Activated CD4-positive, alpha-beta T cell treated with anti-CD3 and anti-CD28 coated beads, Interleukin-2, amount 50 U/mL, for 16 hours (primary cell): ENCODE measurements at places on chromosomes 3 and 15.
A peak's percentile ranks its signal among the peaks of the same experiment; 100 is the strongest.

DNA sequence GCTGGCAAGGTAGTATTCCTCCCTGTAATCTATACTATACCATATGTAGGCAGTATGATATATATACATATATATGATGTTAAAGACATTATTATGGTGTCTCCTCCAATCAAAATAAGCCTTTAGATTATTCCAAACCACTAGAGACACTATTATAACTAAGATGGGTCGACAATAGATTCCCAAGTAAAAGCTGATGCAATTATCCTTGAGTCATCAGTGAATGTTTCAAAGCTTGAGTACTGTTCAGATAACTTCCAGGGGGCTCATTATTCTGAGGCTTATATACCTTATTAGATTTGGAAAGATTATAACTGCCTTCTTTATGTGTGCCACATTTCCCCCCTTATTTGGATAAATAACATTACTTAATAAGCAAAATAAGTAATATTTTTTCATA lies 11.9 kb upstream of the C3orf38 start:
- no peak for DNase-seq

DNA sequence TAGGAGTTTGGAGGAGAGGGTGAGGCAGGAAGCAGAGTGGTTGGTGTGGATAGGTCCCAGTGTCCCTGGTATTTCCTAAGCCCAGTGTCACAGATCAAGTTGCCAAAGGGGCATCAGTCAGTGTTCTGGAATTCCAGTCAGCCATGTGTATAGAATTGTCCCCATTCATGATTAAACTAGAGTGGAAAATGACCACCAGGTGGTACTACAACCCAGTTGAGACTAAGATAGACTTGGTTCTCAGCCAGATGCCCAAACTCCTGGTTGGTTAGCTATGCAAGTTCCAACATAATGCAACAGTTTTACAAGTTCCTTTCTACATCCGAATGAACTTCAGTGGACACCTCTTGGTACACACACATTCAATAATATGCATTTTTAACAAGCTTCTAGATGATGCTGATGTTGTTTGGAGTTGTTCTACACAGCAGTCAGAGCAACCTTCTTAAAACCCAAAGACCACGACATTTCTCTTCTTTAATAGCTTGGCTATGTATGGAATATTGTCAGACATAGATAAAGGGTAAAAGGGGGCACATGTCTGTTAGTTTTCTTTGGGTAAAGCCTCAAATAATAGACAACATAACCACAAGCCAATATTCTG lies 8.4 kb upstream of the ATR start:
- peak; percentile 44 for DNase-seq

- no peak for DNase-seq
These were observed 11.4 kb downstream of the FAM174B start for GRCh38 chr15:92643849-92644815.

DNA sequence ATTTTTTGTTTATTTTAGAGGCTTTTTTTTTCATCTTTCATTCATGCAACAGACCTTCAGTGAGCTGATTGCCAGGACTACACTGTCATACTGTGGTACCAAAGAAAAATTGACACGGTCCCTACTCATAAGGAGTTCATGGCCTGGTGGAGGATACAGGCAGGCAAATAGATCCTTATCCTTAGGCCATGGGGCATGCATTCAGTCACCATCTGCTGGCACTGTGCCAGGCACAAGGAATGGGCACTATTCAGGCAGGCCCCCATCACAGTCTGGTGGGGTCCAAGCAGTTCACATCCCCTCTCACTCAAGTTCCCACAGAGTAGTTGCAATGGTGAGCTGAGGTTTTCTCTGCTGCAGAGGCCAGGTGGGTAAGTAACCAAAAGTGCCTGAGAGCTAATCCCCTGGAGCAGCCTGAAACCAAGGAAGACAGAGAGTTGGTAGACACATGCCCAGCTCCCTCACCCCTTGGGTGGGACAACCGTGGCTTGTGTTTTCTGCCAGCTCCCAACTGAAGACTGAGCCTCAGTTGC lies 17.3 kb downstream of the CISH start:
- DNase-seq: no peak

DNA sequence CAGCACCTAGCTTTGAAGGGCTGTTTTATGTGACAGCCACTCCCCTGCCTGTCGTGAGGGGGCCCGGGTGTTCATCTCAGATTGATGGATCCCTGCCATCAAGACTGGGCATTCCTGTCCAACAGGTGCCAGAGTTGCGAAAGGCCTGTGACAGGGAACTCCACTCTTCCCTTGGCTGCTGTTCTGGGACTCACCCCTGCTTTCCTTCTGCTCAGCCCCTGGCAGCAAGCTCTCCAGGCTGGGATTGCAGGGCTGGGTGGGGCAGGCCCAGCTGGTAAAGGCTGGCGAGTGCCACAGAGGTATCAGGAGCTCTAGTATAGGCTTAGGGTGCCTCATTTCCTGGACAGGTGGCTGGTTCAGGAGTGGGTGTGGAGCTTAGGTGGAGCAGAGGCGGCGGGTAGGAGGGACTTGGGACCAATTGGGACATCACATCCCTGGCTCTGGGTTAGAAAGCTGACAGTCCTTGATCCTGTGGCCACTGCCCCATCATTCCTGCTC lies at the start of gene PLA2G4B:
Gene PLA2G4B (plus strand): TSS at position 448 of the 498 bp plus-strand sequence. CDS start 67 bp downstream, outside the sequence.
- no peak for DNase-seq

DNA sequence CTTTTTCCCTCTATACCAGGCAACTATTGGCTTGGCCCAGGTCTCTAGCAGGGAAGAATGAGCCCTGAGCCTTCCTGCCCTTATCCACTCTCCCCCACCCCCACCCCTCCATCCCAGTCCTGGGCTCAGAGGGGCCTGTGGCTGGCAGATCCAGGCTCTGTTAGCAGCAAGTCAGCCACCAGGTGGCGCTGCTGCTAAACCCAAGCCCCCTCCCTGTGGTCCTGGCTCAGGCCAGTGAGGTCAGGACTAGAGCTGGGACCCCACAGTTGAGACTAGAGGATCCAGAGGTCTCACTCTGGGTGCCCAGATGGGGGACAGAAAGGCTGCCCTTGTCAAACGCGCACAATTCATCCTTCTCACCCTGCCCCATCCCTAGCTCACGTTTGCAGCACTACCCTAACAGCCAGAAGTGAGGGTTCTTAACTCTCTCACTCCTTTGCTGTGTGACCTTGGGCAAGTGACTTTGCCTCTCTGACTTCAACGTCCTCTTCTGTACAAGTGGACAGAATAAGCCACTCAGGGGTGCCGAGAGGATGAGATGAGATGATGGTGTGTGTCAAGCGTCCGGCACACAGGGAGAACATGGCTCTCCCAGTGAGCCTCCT lies 46.8 kb upstream of the SLC6A1 start:
- peak; percentile 33 for DNase-seq

DNA sequence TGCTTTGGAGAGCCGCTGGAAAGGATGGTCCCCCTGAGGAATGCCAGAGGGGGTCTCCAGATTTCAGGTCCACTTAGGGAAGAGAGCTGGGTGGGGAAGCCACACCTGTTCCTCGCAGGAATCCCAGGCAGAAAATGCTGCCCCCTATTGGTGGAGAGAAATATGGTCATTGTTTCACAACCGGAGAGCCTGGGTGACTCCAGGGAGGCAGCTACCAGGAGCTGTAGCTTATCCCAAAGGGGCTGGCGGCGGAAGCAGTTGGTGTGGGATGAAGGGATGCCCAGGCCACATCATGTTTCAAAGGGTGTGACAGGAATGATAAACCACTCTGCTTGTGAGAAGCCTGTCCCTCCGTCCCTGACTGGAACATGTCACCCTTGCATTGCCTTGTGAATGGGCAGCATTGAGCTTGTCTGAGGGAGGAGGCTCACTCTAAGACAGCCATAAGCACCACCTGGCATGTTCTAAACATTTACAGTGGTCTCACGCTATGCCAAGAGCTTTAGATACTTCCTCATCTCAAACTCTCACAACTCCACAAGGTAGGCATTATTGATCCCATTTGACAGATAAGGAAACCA lies 34.5 kb downstream of the POMGNT2 start:
- peak; percentile 23 for DNase-seq

DNA sequence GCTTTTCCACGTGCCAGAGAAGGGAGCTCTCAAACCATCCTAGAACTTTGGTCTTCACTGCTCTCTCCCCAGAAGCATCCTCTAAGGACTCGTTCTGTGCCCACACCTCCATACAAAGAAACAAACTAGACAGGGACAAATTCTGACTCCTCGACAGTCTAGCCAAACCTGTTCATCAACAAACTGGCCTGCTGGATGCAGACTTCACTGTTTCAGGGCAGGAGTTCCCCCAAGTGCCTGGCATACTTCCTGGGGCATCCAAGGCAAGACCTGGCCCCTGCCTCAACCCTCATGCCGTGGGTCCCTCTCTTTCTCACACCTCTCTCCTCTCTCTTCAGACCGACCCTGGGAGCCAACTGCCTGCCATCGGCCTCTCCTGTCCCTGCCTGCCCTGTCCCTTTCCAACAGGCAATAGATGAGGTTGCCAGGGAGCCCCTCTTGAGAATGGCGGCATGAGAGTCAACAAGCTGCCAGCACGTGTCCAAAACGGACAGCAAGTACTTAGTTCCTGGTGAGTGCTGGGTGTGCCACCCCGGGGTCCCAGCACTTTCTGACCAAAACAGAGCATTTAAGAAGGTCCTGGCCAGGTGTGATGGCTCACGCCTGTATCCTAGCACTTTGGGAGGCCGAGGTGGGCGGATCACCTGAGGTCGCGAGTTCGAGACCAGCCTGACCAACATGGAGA lies 79.1 kb upstream of the HES1 start:
- DNase-seq: no peak
